Body of pancreas (tissue), 4 donors: ENCODE measurements at places on chromosomes 6 and 20. TPM values are rescaled to one million over a fixed set of nuclear protein-coding genes. Genes with fewer than 3 reads are reported as not detected.

DNA sequence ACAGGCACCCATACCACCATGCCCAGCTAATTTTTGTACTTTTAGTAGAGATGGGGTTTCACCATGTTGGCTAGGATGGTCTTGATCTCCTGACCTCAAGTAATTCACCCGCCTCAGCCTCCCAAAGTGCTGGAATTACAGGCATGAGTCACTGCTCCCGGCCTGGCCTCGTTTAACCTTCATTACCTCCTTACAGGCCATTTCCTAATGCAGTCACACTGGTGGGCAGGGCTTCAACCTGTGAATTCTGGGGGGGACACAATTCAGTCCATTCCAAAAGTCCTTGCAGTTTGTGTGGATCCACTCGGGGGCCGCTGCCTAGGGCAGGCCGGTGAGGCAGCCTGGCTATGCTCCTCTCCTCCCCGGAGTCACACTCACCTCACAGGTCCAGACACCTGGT, 112.4 kb upstream of the SNX9 start:
- DNase-seq: no peak

DNA sequence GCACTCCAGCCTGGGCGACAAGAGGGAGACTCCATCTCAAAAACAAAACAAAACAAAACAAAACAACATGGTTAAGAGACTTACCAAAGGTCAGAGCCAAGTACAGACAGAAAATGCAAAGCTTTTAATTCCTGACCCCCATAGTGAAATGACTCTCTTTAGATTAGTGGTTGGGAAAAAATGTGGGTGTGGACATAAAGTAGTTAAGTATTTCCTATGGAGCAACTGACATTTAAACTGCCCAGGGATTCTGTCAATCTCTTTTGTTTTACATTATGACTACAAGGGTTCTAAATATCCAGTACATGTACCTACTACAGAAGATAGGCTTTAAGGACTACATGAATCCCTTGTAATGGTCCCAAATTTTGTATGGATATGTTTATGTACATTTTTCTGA, 75.1 kb downstream of the IRAK1BP1 start:
- DNase-seq: no peak

- DNase-seq: no peak
Measured at GRCh38 chr6:63268574-63268973, 51.2 kb downstream of the LGSN start.

- peak; percentile 24 for DNase-seq
Measured at GRCh38 chr6:33172688-33173534, 19.4 kb downstream of the COL11A2 start.

DNA sequence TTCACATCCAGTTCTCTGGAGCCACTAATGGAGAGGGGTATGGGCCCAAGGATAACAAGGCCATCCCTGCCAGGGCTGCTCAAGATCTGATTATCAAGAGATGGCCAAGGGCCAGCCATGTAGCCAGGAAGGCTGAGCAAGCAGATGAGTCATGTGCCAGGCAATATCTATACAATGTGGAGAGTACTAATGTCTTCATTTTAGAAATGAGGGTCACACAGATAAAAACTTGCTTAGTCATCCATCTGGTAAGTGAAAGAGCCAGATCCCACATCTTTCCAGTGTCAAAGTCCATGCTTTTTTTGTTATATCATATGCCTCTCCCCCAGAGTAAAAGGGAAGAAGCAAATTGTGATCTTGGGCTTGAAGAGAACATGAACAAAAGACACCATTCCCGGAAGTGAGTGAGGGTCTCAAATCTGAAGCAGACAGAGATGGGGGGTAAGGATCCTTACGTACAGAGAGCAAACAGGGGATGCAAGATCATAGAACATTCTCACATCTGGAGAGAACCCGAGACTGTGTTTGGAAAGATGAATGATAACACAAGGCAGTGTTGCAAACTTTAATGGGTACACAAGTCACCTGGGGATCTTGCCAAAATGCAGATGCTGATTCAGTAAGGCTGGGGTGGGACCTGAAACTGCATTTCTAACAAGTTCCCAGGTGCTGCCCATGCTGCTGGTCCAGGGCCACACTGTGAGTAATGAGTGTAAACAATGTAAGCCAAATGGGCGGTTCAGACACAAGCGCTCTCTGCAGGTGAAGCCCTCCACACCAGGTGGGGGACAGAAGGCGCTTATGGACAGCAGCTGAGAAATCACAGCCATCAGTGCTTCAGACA, 20.0 kb upstream of the GSTA3 start:
- DNase-seq: peak; percentile 65

OPN5 gene
- not detected for total RNA-seq

- no peak for DNase-seq
Measured at GRCh38 chr20:50496773-50497385, 13.3 kb upstream of the PTPN1 start.

OOEP gene
- total RNA-seq: not detected

EYA2 gene
- total RNA-seq: 3.6 TPM

DNA sequence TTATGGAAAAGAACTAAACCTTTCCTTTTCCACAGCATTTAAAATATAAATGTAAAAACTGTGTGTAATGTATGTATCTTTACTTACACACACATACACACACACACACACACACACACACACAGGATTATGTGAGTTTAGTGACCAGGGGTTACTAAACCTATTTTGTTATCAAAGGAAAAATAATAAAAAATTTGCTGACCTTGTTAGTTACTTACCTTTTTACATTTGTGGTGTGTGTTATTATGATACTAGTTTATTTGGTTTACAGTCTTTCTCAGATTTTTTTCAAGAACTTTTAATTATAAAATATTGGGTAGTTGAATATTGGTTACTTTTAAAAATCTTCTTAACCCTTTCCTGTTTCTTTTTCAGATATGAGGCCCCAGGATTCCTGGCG, 15.7 kb downstream of the NKX2-4 start:
- DNase-seq: no peak

IP6K3 gene
- not detected for total RNA-seq

DNA sequence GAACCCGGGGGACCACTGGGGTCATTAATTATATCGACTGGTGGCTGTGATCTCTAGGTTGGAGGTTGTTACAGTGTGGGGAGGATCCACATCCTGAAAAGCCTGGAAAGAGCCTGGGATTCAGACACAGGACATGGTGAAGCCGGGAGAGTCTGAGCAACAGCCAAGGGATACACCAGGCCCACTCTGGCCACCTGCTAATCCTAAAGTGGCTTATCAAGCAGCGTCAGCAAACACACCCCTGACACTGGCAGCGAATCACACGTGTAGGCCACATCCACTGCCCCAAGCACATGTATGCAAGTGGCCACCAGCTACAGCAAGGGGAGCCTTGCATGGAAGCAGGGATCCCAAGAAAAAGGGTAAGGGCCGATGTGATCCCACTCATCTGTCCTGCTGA, 41.0 kb downstream of the GFOD1 start:
- DNase-seq: no peak

DNA sequence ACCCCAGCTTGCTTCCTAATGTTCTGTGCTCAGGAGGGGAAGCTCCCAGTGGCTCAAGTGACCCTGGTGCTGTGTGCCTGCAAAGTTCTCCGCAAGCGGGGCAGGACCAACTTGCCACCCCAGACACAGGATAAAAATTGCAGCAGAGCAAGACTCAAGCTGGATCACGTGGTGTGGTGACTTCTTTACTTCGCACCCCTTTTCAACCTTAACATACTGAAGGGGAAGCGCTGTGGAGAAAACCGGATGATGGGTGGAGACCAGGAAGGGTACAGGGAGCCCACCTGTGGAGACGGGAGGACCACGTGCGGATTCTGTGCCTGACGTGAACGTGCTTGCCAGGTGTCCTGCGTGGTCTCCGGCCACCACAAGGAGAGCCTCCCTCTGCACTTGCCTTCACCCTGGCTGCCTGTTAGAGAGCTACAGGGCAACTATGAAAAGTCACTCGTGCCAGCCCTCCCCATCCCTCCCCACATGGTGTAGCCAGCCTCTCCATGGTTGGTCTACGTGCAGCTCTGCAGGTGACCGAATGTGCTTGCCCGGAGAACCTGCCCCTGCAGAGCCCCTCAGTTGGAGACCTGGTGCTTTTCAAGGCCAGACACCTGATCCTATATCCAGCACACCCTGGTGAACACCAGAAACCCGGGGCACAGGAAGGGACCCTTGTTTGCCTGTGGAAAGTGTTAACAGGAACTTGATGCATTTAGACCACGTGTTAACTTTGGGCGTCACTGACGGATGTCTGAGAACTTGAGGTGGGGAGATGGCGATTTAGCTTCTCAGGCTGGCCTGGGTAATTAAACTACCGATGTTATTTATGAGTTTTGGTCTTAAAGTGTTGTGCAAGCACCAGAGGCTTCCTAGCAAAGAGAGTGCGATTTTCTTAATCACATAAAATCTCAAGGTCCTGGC, 23.9 kb upstream of the DACT2 start:
- no peak for DNase-seq

OR2B6 gene
- total RNA-seq: not detected

DNA sequence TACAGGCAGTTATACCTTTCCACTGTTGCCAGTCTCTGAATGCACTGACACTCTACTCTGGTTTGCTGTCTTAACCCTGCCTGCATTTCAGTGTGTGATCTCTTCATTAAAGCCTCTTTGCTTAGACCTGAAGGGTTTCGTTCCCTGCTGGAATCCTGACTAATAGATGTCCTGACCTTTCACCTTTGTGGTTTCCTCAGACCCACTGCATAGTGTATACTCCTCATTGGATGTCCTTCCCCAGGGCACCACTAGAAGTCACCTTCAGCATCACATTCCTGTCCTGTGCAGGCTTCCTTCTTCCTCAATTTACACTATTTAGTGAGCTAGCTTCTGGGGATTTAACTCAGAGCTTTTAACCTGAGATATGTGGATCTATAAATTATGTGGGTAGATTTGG, 120.6 kb downstream of the RCAN2 start:
- DNase-seq: no peak

BTNL2 gene
- total RNA-seq: not detected

GRCh38 chr20:49534255-49534712, 33.7 kb downstream of the PTGIS start:
- peak; percentile 46 for DNase-seq

MAD2L1BP gene
- 14.8 TPM for total RNA-seq

DNA sequence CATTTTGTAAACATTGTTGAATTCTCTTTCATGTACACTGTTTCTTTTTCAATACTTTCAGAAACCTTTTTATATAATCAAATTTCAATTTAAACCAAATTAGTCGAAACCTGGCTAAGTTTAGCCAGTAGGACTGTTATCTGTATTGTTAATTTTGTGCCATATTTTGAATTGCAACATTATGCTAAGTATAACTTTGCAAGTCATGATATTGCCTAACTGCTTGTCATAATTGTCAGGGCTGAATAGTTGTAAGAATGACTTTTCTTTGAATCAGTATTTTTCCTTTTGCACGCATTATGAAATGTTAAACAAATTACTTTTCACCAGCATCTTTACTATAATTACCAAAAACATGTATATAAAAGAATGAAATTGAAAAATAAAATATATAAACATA, 82.7 kb downstream of the SAMD3 start:
- DNase-seq: no peak

DNA sequence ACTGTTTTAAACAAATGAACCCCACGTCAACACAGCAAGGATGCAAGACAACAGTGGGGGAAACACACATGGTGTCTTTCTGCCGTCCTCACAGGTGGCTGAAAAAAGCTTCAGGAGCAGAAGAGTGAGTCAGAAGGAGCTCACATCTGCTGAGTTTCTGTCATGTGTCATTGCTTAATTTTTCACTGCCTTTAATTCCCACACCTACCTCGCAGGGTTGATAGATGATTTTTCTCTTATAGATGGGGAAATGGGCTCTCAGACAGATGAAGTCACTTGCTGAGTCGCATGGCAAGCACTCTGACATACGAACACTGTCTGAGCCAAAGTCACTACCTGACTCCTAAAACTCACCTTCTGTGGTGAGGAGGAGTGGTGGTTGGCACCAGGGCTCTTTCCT, 28.3 kb upstream of the CARMIL1 start:
- no peak for DNase-seq

GRCh38 chr20:47665221-47665991, 119.9 kb downstream of the SULF2 start:
- no peak for DNase-seq

GRCh38 chr6:112920994-112921393, 573.9 kb downstream of the RFPL4B start:
- DNase-seq: no peak

DNA sequence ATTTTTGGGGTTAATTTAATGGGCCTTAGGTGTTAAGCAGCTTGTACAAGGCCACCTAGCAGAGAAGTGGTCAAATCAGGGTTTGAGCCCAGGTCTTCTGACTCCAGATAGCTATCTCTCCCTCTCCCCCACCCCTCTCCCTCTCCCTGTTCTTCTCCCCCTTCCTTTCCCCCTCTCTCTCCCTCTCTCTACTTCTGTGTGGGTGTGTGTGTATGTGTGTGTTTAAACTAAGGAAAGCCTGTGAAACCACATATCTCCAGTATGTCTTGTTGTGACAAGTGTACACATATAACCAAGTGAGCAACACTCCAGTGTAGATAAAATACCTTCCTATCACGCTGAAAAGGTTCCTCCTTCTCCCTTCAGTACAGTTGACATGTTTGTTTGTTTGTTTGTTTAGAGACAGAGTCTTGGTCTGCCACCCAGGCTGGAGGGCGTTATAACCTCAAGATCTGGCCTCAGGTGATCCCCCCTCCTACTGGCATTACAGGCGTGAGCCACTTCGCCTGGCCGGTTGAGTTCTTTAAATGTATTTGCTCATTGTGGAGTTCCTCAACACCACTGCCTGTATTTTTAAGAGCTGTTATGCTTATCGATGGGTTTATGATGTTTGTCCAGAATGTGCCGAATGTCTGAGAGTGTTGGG, 140.4 kb downstream of the JARID2 start:
- no peak for DNase-seq

TNFRSF6B gene
- 9.9 TPM for total RNA-seq

DNA sequence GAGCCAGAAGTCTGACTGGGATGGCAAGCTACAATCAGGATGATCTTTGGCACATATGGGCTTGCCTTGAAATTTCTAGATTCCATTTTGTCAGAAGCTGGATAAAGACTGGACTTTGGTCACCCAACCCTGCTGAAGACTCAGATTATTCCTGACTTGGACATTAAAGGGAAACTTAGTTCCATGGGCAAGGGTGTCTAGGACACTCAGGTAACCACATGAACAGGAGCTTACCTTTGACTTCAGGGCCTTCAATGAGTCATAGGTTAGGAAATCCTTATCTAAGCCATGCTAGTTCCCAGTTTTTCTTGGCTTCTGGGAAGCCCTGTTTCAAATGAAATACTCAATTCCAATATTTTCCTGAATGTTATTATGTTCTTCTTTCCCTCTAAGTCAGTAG, 28.5 kb upstream of the IFNGR1 start:
- DNase-seq: no peak

CLVS2 gene
- under 0.01 TPM for total RNA-seq

DNA sequence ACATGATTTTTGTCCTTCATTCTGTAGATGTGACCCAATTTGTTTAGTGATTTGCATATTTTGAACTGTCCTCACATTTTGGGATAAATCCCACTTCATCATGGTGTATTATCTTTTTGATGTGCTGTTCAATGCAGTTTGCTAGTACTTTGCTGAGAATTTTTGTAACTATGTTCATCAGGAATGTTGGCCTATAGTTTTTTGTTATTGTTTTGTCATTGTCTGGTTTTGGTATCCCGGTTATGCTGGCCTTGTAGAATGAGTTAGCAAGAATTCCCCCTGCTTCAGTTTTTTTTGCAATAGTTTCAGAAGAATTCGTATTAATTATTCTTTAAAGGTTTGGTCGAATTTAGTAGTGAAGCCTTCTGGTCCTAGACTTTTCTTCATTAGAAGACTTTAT, 11.9 kb downstream of the KIF25 start:
- no peak for DNase-seq

CST2 gene
- not detected for total RNA-seq

- no peak for DNase-seq
Measured at GRCh38 chr6:148445116-148445515, 102.5 kb downstream of the SASH1 start.

GRCh38 chr6:184161-184700, 108.1 kb upstream of the DUSP22 start:
- DNase-seq: no peak
